Activated CD8-positive, alpha-beta memory T cell treated with anti-CD3 and anti-CD28 coated beads, Interleukin-2, amount 10 ng/mL, durations not matched to agents 7 days and 5 days (primary cell): ENCODE measurements at places on chromosomes 3 and 15.

- peaks cover 2% of the 10 kb centered on the region for H3K27me3 ChIP-seq
- no peak for DNase-seq
- H3K4me3 ChIP-seq = no peak overlapping the region
- no peaks in the 10 kb centered on the region for H3K4me1 ChIP-seq
- no peaks in the 10 kb centered on the region for H3K36me3 ChIP-seq
- H3K27ac ChIP-seq = no peak overlapping the region
Observed at GRCh38 chr15:66228807-66229735, 24.5 kb downstream of the MEGF11 start.

DNA sequence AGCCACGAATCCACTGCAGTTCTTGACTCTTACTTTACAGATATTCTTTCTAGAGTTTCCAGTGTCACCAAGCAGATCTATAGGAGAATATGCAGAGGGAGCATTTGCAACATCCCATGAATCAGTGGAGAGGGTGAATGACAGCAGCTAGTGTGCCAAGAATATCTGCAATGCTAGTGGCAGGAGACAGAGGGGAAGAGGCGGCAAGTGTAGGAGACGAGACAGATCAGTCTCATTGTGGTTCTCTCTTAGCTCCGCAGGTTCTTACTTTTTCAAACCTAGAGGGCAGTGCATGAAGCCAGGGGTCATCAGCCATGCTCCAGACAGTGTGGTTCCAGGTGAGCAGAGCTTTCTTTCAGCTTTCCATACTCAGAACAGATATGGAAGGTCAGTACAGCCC, 744 bp downstream of the ZNF619 start:
- H3K4me1 ChIP-seq = peaks cover 35% of the 10 kb centered on the region
- DNase-seq = no peak
- no peaks in the 10 kb centered on the region for H3K27me3 ChIP-seq
- peak overlapping the region; percentile 86 for H3K27ac ChIP-seq

DNA sequence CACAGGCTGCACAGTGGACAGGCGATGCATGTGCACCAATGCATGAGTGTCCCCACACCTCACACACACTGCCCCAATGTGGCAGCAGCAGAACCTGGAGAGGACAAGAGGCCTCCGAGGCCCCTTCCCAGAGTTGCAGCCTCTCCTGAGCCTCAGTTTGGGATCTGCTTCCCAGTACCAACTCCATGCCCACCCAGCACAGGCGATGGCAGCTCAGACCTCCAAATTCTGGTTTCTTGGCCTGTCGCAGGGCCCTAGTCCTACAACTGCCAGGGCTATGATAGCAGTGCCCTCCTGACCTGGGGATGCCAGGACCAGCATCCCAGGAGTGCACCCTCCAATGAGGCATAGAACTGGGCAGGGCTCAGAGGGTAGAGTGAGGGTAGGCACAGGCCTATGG, 19.9 kb downstream of the ADAMTS7 start:
- no peak overlapping the region for H3K4me3 ChIP-seq
- no peaks in the 10 kb centered on the region for H3K36me3 ChIP-seq
- H3K4me1 ChIP-seq = peaks cover 4% of the 10 kb centered on the region

DNA sequence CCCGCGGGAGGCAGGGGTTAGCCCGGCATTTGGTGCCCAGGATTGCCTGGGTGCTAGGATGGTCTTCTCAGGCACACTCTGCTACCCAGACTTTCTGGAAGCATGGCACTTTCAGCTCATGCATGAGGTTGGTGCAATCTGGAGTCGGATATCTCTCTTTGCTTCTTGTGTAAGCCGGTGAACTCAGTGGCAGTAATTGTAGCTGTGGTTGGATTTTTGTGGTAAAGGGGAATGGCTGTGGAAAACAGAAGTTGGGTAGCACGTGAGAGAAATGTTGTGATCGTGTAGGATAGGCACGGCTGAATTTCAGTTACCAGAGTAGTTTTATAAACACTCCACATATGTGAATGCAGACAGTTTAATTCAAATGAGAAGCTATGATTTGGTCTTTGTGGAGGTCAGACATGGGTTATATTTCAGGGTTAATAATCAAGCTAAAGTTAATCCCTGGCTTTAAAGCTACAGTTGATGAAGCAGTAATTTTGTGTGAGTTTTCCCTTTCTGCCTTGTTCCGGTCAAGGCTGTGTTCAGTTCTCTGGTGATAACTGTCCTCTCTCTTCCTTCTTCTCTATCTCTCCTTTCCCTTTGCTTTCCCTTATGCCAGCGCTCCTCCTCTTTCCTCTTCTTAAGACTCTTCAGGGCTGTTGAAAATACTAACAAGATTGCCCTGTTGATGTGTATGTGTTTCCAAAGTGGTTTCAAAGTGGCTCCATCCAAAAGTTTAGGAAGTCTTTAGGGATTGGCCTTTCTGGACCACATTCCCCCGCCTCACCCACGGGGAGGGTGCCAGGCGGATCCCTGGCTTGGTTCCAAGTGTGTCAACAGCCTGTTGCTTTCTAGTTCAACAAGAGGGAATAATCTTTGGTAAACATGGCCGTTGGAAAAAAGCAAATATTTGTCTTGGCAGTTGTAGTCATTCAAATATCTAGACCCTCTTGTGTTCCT, 404.6 kb upstream of the C2CD4B start:
- DNase-seq = no peak
- H3K4me1 ChIP-seq = no peaks in the 10 kb centered on the region
- H3K27ac ChIP-seq = no peak overlapping the region
- H3K4me3 ChIP-seq = no peak overlapping the region

DNA sequence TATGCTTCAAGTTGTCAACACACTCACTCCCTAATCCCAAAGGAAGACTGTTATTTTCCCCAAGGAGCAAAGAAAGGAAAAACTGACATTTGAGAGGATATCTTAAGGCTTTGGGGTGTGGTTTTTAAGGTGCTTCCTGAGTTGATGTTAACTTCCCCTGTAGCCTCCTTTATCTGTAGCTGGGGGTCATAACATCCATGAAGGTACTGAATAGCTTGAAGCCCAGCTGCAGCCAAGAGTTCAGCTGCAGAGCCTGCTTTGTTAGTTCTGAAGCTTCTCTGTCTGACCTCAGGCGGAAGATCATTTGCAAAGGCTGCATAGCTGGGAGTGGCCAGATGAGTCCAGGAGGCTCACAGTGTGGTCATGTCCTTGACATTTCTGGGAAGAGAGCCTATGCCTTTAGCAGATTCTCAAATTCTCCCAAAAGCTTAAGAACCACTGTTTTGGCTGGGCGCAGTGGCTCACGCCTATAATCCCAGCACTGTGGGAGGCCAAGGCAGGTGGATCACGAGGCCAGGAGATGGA, 165.4 kb downstream of the SV2B start:
- no peak overlapping the region for H3K27ac ChIP-seq
- no peaks in the 10 kb centered on the region for H3K4me1 ChIP-seq
- H3K27me3 ChIP-seq = peaks cover 28% of the 10 kb centered on the region

- H3K36me3 ChIP-seq = no peaks in the 10 kb centered on the region
- DNase-seq = no peak
- H3K27ac ChIP-seq = no peak overlapping the region
Observed at GRCh38 chr3:52299247-52299878, 11.7 kb downstream of the GLYCTK start.

DNA sequence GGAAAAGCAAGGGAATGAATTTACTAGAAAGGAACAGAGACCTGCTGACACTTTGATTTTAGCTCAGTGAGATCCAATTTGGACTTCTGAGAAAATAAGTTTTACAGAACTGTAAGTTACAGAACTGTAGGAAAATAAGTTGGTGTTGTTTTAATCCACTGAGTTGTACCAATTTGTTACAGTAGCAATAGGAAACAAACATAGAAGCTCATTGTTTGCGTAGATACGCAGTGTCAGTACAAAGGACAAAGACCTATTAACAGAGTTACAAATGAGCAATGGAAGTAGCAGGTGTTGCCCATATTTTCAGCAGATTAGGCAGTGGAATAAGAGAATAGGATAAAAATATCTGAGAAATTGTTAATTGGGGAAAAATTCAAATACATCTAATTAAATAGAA, 385.8 kb upstream of the CNTN6 start:
- H3K4me3 ChIP-seq = no peak overlapping the region
- no peaks in the 10 kb centered on the region for H3K4me1 ChIP-seq
- no peak for DNase-seq
- H3K27me3 ChIP-seq = no peaks in the 10 kb centered on the region
- H3K27ac ChIP-seq = no peak overlapping the region
- H3K36me3 ChIP-seq = no peaks in the 10 kb centered on the region

DNA sequence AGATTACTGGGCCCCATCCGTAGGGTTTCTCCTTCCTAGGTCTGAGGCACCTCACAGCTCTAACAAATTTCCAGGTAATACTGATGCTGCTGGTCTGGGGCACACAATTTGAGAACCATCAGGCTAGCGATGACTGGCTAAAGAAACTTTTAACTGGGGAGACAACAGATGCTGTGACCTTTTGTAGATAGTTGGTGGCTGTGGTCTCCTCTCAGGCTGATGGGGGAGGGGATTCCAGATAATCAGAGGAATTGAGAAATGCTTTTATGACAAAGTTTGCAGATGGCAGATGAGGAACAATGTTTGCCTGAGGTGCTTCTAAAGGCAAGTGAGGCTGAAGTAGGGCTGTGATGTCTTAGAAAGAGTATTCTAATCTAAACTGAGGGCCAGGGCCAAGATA, 13.8 kb upstream of the CCR9 start:
- H3K27ac ChIP-seq = no peak overlapping the region
- H3K4me1 ChIP-seq = peaks cover 53% of the 10 kb centered on the region
- H3K27me3 ChIP-seq = peaks cover 79% of the 10 kb centered on the region
- no peak overlapping the region for H3K4me3 ChIP-seq

- no peaks in the 10 kb centered on the region for H3K36me3 ChIP-seq
- DNase-seq = no peak
- no peak overlapping the region for H3K27ac ChIP-seq
Observed at GRCh38 chr3:176359211-176359610, 838.1 kb downstream of the TBL1XR1 start.

GRCh38 chr15:48409623-48410022, 78.4 kb downstream of the DUT start:
- no peak for DNase-seq
- no peaks in the 10 kb centered on the region for H3K36me3 ChIP-seq
- H3K27ac ChIP-seq = no peak overlapping the region
- no peak overlapping the region for H3K4me3 ChIP-seq

DNA sequence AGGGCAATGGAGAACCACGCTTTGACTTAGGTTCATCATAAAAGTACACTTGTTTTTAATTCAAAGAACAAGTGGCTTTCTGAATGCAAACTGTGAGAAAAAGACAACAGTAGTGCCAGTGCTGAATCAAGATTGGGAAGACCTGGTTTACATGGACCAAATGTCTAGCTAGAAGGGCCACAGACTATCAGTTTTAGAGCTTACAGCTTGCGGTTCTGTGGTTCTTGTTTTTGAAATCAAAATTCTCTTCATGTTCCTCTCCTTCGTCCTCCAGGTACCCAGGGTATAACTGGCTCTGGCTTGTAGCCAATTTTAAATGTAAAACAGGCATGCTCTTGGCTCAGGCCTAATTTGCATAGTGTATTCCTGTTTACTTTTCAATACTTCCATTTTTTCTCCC, 124.6 kb downstream of the TGFBR2 start:
- H3K27ac ChIP-seq = no peak overlapping the region
- H3K27me3 ChIP-seq = no peaks in the 10 kb centered on the region

- H3K27ac ChIP-seq = no peak overlapping the region
- H3K4me3 ChIP-seq = no peak overlapping the region
- H3K27me3 ChIP-seq = peaks cover 30% of the 10 kb centered on the region
- no peaks in the 10 kb centered on the region for H3K36me3 ChIP-seq
- DNase-seq = no peak
Observed at GRCh38 chr3:197352382-197352781, 54.0 kb upstream of the DLG1 start.

- H3K4me3 ChIP-seq = no peak overlapping the region
- no peak for DNase-seq
- H3K27me3 ChIP-seq = no peaks in the 10 kb centered on the region
- H3K36me3 ChIP-seq = peaks cover 14% of the 10 kb centered on the region
- H3K27ac ChIP-seq = no peak overlapping the region
- no peaks in the 10 kb centered on the region for H3K4me1 ChIP-seq
Observed at GRCh38 chr3:107772016-107772415, 249.3 kb downstream of the BBX start.

DNA sequence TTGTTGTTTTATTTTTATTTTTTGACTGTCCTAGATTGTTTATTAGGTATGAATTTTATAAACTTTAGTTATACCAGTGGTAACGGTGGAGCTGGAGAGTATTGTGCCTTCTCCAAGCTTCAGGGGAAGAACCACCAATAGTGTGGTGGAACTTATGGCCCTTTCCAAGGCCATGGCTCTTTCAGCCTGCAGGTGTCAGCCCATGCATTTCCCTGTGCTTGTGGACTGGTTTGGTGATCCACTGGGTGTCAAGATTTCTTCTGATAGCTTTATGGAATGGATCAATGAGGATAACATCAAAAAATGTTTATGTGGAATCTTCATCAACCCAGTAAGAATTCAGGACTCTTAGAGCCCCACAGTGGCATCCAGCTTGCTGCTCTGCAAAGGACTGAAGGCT, 19.2 kb upstream of the SCAMP5 start:
- H3K36me3 ChIP-seq = no peaks in the 10 kb centered on the region
- DNase-seq = no peak
- peaks cover 11% of the 10 kb centered on the region for H3K4me1 ChIP-seq
- H3K4me3 ChIP-seq = no peak overlapping the region
- peaks cover 17% of the 10 kb centered on the region for H3K27me3 ChIP-seq

GRCh38 chr3:157127268-157127667, 32.7 kb downstream of the CCNL1 start:
- no peak for DNase-seq
- H3K4me1 ChIP-seq = peaks cover 56% of the 10 kb centered on the region
- H3K27me3 ChIP-seq = no peaks in the 10 kb centered on the region
- no peak overlapping the region for H3K27ac ChIP-seq
- H3K36me3 ChIP-seq = no peaks in the 10 kb centered on the region
- H3K4me3 ChIP-seq = no peak overlapping the region

DNA sequence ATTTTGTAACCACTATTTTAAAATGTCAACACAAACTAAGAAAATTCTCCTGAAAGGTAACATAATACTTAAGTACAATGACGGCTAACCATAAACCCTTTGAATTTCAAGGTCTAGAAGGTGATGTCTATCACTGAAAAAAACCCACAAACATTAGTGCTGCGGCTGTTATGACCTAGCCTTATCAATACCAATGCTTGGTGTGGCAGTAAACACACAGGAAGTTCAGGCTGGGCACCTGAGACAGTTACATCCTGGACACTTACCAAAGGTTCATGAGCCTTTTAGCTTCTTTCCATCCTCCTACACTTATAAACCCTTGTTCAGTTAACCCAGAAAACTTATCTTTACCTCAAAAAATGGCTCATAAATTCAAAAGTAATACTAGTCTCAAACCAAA, 5.8 kb downstream of the HSPBAP1 start:
- peaks cover 3% of the 10 kb centered on the region for H3K36me3 ChIP-seq
- peaks cover 14% of the 10 kb centered on the region for H3K4me1 ChIP-seq
- H3K27me3 ChIP-seq = no peaks in the 10 kb centered on the region
- DNase-seq = no peak
- no peak overlapping the region for H3K27ac ChIP-seq
- H3K4me3 ChIP-seq = no peak overlapping the region

DNA sequence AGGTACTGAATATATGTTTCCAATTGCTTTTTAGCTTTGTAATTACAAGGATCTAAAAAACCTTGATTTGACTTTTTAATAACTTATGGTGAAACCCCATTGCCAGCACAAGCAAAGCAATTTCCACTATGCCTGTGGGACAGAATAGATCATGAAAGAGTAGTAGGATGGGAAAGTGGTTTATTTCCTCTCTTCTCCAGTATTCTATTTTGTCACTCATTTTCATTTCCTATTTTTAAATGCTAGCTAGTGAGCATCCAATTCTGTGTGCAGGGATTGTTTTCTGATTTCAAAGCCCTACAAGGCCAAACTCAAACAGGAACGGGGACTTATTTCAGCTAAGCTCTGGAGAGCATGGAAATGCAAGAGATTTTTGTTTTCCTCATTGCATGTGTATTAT, 132.0 kb upstream of the TGFBR2 start:
- H3K4me3 ChIP-seq = no peak overlapping the region
- peaks cover 11% of the 10 kb centered on the region for H3K36me3 ChIP-seq
- no peaks in the 10 kb centered on the region for H3K27me3 ChIP-seq
- H3K27ac ChIP-seq = no peak overlapping the region
- DNase-seq = no peak
- peaks cover 15% of the 10 kb centered on the region for H3K4me1 ChIP-seq
